ENCODE measurements at places on chromosomes 3 and 15. TPM values are rescaled to one million over a fixed set of nuclear protein-coding genes. Genes with fewer than 3 reads are reported as not detected.

The TRIM59 gene
- 1.3 TPM for total RNA-seq

The ANKUB1 gene
- not detected for total RNA-seq

The STRA6 gene
- 0.19 TPM for total RNA-seq

The SLC35G2 gene
- total RNA-seq, result 13.1 TPM

The DPPA2 gene
- not detected for total RNA-seq

The GOLGA8H gene
- 8.9 TPM for total RNA-seq

The MORC1 gene
- total RNA-seq, result not detected

The CILP gene
- 27.2 TPM for total RNA-seq

The RUVBL1 gene
- total RNA-seq, result 27.1 TPM

Measured in omental fat pad (tissue), 4 donors.